ENCODE measurements at places on chromosomes 5 and 9.

- DNase-seq: no peak
Measured at GRCh38 chr5:72301557-72301956, 18.5 kb downstream of the MRPS27 start.

DNA sequence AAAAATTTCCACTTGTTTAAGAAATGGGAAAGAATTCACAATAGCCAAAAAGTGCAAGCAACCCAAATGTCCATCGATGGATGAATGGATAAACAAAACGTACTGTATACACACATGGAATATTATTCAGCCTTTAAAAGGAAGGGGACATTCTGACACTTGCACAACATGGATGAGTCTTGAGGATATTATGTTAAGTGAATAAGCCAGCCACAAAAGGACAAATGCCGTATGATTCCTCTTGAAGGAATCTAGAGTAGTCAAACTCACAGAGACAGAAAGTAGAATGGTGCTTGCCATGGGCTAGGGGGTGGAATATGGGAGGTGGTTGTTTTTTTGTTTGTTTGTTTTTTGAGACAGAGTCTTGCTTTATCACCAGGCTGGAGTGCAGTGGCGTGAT is 3.8 kb upstream of the ATP6V0E1 start:
- DNase-seq: no peak

- DNase-seq: no peak
Measured at GRCh38 chr9:128917151-128917849, 3.5 kb upstream of the PHYHD1 start.

GRCh38 chr5:74640954-74641734 is 616 bp upstream of the ENC1 start:
- DNase-seq: peak; percentile 42

DNA sequence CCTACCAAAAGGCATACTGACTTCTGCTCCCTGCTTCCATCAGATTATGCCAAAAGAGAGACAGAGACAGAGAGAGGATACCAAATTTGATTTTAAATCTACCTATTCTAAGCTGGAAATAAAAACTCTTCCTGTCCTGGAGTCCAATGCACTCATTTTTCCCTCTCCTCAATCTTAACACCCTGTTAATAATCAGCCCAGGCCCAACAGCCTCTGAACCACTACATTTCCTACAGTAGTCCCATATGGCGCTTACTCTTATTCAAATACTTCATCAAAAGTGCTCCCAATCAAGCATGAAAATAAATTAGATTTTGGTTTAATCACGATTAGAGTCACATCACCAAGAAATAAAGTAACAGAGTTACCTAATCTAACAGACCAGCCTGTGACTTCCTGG is 152.3 kb downstream of the TSSK1B start:
- DNase-seq: no peak

- no peak for DNase-seq
Measured at GRCh38 chr5:155912291-155912690, 414.7 kb upstream of the SGCD start.

DNA sequence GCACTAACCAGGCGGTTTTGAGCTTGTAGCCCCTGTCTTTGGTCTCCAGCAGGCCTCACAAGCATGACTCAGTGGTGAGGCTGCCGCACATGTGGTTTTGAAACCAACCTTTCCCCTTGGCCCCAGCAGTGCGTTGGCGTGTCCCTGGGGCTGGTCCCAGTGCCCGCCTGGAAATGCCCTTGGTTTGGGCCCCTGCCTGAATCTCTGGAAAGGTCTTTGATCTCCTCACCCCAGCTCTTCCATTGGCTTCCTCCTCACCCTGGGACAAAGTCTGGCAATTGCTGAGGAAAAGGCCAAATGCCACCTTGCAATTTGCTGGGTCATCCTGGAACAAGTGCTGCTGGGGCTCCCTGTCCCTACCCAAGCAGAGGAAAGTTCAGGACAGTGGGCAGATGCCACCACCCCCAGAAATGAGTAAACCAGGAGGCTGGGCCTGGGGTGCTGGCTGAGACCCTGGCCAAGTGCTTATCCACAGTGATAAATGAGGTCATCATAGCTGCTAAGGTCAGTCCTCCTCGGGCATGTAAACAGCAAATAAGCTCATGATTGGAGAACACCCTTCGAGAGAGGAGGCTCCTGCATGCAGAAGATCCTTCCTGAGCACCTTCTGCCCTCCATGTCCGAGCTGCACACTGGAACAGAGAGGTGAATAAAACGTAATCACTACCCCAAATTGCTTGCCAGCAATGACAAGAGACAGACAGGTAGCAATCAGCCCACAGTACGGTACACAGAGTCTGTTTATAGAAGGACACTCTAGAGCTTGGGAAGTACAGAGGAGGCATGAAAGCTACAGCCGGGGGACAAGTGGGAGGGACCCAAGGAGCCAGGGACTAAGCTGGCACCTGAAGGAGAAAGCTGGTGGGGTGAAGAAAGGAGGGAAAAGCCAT is 98.9 kb upstream of the CPEB4 start:
- peak; percentile 84 for DNase-seq

DNA sequence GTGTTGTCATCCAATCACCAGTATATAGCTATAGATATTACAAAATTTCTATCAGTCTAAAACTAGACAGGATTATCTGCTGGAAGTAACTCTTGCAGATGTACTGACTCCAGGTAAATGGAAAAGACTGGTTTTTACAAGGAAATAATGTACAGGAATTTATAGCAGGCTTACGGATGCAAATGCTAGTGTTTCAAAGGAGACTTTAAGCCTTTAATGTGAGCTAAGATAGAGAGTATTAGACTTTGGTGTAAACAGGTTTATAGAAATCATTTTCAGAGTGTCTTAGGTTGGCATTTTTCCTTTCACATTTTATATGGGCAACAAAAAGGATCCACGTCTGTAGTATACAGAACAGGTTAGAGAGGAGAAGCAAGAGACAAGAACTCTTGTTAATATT is 16.1 kb downstream of the ZNF608 start:
- DNase-seq: no peak

- DNase-seq: no peak
Measured at GRCh38 chr5:171750311-171750788, 35.3 kb upstream of the SMIM23 start.

- DNase-seq: no peak
Measured at GRCh38 chr5:43287493-43287892, 25.7 kb downstream of the HMGCS1 start.

DNA sequence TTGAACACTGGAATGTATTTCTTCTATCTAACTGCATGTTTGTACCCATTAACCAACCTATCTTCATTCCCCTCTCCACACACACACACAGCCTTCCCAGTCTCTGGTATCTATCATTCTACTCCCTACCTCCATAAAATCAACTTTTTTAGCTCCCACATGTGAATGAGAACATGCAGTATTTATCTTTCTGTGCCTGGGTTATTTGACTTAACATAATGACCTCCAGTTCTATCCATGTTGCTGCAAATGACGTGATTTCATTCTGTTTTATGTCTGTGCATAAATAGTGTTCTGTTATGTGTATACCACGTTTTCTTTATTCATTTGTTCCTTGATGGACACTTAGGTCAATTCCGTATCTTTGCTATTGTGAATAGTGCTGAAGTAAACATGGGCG is 38.7 kb upstream of the CTSL start:
- DNase-seq: no peak

- DNase-seq: no peak
Measured at GRCh38 chr5:178240341-178240741, 7.7 kb upstream of the PHYKPL start.

GRCh38 chr9:72305102-72305546 is 59.9 kb downstream of the ZFAND5 start:
- DNase-seq: peak; percentile 95

DNA sequence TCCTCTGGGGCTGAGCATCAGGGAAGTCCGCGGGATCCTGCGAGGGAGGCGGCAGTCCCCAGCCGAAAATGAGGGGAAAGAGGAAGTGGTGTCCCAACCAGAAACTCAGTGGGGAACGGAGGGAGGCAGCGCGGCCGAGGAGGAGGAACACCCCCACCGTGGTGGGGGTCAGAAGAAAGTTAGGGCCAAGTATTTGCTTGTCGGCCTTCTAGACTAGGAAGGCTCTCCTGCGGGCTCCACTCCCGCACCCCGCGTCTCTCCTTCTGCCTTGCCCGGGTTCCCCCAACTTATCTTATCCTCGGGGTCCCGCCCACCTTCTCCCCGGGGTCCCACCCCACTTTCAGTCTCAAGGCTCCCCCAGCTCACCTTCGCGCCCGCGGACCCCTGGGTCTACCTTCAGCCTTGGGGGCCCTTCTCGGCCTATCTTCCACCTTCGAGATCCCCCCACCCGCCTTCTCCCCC is 557 bp upstream of the PHF2 start:
- peak; percentile 83 for DNase-seq

GRCh38 chr9:5718296-5719032 is 89.6 kb downstream of the RIC1 start:
- no peak for DNase-seq

DNA sequence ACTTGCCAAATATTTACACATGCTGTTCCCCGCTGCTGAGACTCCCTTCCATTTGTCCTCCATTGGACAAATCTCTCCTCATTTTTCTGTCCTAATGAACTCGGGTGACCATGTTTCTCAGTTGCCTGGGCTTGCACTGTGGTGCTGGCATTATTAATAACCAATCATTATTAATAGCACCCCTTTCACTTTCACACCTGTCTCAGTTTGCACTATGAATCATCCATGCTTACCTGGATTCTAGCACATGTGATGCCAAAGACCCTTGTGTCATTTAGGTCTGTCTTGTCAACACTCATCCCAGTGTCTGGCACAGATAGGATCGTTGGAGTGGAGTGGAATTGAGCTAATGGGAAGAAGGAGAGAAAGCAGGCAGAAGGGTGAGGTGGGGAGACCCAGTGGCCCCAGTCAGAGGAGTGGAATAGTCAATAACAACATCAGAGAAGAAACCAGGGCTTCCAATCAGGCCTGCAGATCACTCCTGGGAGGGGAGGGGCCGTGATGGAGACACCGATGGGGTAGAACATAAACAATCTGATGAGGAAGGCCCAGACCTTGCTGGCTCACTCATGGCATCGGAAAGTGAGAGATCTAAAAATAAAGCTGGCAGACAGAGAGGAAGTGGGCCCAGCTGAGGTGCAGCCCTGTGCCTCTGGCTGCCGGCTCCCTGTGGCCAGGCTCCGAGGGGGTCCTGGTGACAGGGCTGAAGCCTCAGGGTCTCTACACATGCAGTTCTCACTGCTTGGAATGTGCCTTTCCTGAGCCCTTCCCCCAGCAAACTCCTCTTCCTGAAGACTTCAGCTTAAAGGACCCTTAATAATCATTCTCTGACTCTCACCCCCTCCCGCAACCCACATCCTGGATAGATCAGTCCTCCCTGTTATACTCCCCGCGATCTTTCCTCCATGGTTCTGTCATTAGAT is 33.5 kb upstream of the CRB2 start:
- no peak for DNase-seq

- DNase-seq: no peak
Measured at GRCh38 chr9:124652615-124653393, 118.3 kb downstream of the NR6A1 start.

GRCh38 chr5:61657686-61658085 is 325.6 kb downstream of the ZSWIM6 start:
- DNase-seq: no peak

GRCh38 chr5:180862645-180863044 is 1.6 kb upstream of the ZFP62 start:
- DNase-seq: no peak

- no peak for DNase-seq
Measured at GRCh38 chr9:128787659-128788058, 606 bp downstream of the TBC1D13 start.

DNA sequence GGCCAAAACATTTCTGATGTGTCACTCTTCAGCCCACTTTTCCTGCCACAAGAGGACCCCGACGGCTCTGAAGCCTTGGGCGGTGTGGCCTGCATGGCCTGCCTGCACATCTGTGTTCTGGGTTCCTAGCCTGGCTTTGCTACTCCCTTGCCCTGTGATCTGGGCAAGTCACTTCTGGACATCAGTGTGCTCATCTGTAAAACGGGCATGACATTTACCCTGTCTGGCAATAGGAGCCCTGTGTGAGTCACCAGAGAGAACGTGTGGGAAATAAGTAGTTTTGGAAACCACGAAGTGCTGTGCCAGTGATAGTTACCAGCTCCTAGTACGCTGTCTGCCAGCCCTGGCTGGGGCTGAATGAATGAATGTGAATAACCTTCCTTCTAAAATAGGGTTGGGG is 90.8 kb downstream of the MACROH2A1 start:
- DNase-seq: no peak

DNA sequence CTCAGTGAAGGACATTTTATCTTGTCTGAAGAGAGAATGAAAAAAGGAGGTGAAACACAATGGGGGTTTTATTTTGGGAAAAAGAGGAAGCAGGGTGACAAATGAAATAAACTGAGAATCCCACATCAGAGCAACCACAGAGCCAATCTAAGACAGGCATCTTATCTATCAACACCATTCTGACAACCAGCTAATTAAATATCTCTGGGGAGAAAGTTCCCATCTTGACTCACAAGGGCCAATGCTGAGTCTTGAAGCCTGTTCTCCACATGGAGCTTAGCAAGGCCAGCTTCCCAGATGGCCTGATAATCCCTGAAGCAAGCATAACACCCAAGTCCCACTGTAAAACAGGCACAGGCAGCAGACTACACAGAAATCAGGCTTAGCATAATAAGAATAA is 30.4 kb downstream of the DPYSL3 start:
- DNase-seq: no peak

DNA sequence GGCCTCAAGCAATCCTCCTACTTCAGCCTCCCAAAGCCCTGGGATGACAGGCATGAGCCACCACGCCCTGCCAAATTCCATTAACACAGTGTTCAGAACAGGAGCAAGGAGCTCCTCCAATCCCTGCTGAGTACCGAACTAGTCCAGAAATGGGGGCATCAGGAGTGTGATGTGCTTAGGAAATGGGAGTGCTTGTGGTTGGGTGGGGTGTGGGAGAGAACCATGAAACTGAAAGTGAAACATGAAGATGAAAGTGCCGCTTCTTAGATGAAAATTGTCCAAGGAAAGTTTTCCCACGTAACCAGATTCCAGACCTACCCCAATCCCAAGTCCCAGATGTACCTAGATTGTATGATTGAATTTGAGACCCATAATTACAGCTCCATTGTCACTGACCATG is 16.7 kb upstream of the ZNF131 start:
- DNase-seq: no peak

DNA sequence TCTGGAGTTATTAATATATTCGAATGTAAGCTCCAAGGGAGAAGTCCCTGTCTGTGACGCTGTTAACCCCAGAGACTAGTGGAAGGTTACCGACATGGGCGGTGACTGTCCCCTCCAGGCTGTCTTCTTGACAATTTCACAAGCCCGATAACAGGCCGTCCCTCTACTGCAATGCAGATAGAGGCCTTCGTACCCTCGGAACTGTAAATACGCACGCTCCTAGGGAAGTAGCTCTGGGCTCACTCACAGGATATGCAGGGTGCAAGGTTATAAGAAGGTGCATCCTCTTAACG is 680 bp upstream of the RFK start:
- peak; percentile 77 for DNase-seq

- no peak for DNase-seq
Measured at GRCh38 chr5:2075365-2075764, 192.6 kb upstream of the IRX4 start.
